ENCODE measurements at places on chromosomes 6 and 20.

- H3K4me1 ChIP-seq = peaks cover 35% of the 10 kb centered on the region
- no peaks in the 10 kb centered on the region for H3K27me3 ChIP-seq
- no peak for DNase-seq
- H3K36me3 ChIP-seq = no peaks in the 10 kb centered on the region
- H3K27ac ChIP-seq = no peak overlapping the region
- no peak overlapping the region for H3K4me3 ChIP-seq
These were observed 35.3 kb downstream of the FOXP4 start for GRCh38 chr6:41581381-41581991.

DNA sequence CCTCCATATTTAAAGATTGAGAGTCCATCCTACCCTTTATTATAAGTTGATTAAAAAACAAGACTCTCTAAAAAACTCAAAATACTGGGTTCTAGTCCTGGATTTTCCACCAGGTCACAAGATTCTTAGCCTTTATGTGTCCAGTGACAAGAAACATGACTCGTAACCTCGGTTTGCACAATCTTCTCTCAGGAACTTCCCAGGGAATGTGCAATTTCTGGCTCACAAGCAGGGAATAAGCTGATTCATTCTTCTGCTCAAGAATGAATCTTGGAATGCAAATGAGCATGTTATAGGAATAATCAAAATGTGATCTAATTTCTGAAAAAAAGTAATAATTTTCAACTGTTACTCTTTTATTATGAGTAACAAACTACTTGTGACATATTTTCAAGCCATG lies 45.1 kb downstream of the OGFRL1 start:
- no peaks in the 10 kb centered on the region for H3K4me1 ChIP-seq
- DNase-seq = no peak
- no peak overlapping the region for H3K27ac ChIP-seq
- H3K36me3 ChIP-seq = no peaks in the 10 kb centered on the region
- H3K4me3 ChIP-seq = no peak overlapping the region
- no peaks in the 10 kb centered on the region for H3K27me3 ChIP-seq

- H3K27me3 ChIP-seq = no peaks in the 10 kb centered on the region
- no peaks in the 10 kb centered on the region for H3K36me3 ChIP-seq
- H3K27ac ChIP-seq = no peak overlapping the region
- H3K4me3 ChIP-seq = no peak overlapping the region
- H3K4me1 ChIP-seq = no peaks in the 10 kb centered on the region
These were observed 342.7 kb downstream of the PRL start for GRCh38 chr6:21953831-21954801.

GRCh38 chr20:25256226-25256859 lies 8.5 kb downstream of the PYGB start:
- peaks cover 31% of the 10 kb centered on the region for H3K4me1 ChIP-seq
- peaks cover 71% of the 10 kb centered on the region for H3K36me3 ChIP-seq
- H3K27ac ChIP-seq = 0 out of 2 replicates have a peak overlapping the region, but pooled peaks have one; percentile 27
- H3K4me3 ChIP-seq = no peak overlapping the region
- H3K27me3 ChIP-seq = no peaks in the 10 kb centered on the region
- no peak for DNase-seq
